Ascending aorta (tissue), 2 donors: ENCODE measurements at places on chromosomes 13 and 19. TPM values are rescaled to one million over a fixed set of nuclear protein-coding genes. Genes with fewer than 3 reads are reported as not detected.

DNA sequence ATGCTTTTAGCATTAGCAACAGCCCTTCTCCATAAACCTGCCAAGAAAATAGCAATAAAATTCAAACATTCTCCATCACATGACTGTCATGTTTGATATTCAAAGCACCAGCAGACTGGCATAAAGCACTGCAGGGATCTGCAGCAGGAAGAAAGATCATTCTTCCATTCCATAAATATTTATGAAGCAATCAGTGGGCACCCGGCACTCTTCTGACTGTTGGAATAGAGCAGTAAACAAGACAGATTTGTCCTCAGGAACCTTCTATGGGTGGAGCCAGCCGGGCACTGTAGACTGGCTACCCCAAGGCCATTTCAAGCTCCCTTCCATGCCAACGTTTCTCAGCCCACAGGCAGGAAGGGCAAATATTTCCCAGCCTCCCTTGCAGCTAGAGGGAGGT is 25.5 kb downstream of the PLA2G4C start:
- DNase-seq = no peak
- H3K27me3 ChIP-seq = no peaks in the 10 kb centered on the region
- H3K36me3 ChIP-seq = peaks cover 3% of the 10 kb centered on the region
- no peaks in the 10 kb centered on the region for H3K4me1 ChIP-seq
- no peak overlapping the region for H3K4me3 ChIP-seq
- no peak overlapping the region for H3K27ac ChIP-seq

LCP1 gene
- 78.0 TPM for total RNA-seq

DNA sequence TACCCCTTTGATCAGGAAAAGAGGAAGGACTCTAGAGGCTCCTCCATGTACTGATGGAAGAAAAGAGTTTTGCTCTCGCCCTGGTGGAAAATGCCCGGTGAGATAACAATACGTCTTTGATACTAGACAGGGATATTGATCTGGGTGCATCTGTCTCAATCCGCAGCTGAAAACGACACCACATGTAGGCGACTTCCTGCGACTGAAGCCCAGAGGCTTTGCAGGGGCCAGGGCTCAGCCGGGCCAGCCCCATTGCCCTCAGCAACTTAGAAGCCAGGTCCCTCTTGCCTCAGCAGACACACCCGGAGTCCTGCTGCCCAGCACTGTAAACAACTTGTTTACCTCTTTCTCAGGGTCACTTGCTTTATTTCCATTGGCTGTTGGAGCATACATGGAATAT is 409.4 kb downstream of the IRS2 start:
- no peaks in the 10 kb centered on the region for H3K36me3 ChIP-seq
- H3K27ac ChIP-seq = no peak overlapping the region
- H3K27me3 ChIP-seq = no peaks in the 10 kb centered on the region
- no peak overlapping the region for H3K4me3 ChIP-seq
- DNase-seq = no peak
- H3K4me1 ChIP-seq = no peaks in the 10 kb centered on the region

- H3K27ac ChIP-seq = no peak overlapping the region
- peaks cover 7% of the 10 kb centered on the region for H3K27me3 ChIP-seq
- peaks cover 3% of the 10 kb centered on the region for H3K4me1 ChIP-seq
- H3K36me3 ChIP-seq = no peaks in the 10 kb centered on the region
Measured at GRCh38 chr19:54431255-54431838, 16.1 kb downstream of the TTYH1 start.

DNA sequence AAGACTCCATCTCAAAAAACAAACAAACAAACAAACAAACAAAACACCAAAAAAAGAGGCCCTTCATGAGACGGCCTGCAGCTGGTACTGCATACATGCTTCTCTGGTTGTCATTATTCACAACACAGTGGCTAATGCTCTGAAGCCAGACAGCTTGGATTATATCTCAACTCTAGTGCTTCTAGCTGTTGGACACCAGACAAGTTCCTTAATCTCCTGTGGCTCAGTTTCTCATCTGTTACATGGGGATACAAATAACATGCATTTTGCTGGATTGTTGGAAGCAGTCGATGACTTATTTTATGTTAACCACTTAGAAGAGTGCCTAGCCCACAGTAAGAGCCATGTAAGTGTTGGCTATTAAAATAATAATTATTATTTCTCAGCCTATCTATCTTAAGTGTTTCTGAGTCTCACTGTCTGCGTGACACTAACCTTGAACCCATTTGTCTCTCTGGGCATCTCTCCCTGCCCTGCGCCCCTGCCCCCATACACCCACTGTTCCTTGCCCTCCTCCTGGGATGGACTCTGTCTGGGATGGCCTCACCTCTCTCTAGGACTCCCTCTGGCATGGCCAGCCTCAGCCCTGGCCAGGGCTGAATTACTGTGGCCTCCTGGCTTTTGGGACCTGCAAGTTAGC is 3.1 kb upstream of the JUNB start:
- no peak for DNase-seq
- H3K27ac ChIP-seq = peak overlapping the region; percentile 96
- peaks cover 6% of the 10 kb centered on the region for H3K36me3 ChIP-seq
- H3K27me3 ChIP-seq = no peaks in the 10 kb centered on the region

GRCh38 chr19:46537136-46538097 is 41.8 kb upstream of the PNMA8B start:
- no peaks in the 10 kb centered on the region for H3K27me3 ChIP-seq
- no peak for DNase-seq
- no peak overlapping the region for H3K27ac ChIP-seq
- no peaks in the 10 kb centered on the region for H3K4me1 ChIP-seq
- no peaks in the 10 kb centered on the region for H3K36me3 ChIP-seq
